ENCODE measurements at places on chromosomes 12 and 14.
A peak's percentile ranks its signal among the peaks of the same experiment; 100 is the strongest.

DNA sequence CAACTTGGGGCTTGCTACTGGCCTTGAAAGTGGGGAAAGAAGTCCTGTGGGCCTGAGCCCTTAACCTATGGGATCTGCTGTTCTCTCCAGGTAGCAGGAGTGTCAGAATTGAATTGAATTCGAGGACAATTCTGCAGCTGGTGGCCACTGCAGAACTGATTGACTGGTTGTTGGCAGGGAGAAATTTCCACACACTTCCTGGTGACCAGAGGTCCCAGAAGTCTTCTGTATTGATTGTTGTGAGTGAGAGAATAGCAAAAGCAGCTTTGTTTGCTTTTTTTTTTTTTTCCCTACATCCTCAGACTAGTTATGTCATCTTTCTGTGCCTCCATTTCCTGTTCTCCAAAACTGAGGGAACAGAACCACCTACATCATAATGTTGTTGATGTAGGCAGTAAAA, 64.1 kb downstream of the PRICKLE1 start:
- no peak for DNase-seq

- no peak for DNase-seq
These were observed 438.1 kb downstream of the FUT8 start for GRCh38 chr14:65850429-65851135.

GRCh38 chr14:100467939-100468338, 119.3 kb downstream of the BEGAIN start:
- DNase-seq, result no peak

- no peak for DNase-seq
These were observed 87.0 kb downstream of the BTG1 start for GRCh38 chr12:92058664-92059063.

DNA sequence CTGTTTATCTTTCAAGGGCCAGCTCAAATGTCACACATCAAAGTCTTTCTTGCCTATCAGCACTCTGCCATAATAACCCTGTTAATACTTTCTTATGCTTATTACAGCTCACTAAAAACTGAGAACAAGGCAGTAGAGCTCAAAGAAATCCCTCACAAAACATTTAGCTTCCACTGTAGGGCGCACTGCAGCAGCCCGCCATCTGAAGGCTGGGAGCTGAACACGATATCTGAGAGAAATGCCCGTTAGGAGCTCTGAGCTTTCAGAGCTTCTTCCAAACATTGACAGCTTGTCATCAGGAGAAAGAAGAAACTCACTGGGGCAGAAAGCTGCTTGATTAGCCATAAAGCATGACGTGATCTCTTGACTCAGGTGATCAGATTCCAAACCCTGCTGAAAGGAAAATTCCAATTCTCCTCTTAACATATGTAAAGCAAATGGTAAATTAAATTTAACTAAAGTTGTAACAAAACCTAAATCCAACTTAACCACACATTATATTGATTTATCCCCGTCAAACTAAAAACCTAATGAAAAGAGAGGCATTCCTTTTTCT, 175.7 kb downstream of the C12orf50 start:
- no peak for DNase-seq

DNA sequence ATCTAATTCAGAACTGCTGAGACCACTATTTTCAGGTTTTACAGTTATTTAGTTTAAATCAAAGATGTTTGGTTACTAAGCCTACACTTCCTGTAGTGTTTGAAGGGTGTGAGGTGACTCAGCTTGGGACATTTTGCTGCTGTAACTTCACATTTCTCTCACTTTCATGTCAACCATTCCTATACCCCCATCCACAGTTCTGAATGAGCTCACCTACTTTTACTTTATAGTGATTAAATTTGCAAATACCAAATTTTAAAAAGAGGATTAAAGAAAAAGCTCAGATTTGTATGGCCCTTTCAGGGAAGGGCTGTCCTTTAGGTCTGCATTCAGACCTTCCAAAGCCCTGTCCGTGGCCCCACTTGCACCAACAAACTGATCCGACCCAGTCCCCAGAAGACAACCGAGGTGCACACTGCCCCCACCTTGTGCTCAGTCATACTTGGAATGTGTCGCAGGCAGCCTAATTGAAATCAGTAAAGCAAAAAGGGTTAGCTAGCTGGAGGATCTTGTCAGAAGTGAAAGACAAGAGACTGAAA, 174.4 kb downstream of the MON2 start:
- DNase-seq, result peak; percentile 7

DNA sequence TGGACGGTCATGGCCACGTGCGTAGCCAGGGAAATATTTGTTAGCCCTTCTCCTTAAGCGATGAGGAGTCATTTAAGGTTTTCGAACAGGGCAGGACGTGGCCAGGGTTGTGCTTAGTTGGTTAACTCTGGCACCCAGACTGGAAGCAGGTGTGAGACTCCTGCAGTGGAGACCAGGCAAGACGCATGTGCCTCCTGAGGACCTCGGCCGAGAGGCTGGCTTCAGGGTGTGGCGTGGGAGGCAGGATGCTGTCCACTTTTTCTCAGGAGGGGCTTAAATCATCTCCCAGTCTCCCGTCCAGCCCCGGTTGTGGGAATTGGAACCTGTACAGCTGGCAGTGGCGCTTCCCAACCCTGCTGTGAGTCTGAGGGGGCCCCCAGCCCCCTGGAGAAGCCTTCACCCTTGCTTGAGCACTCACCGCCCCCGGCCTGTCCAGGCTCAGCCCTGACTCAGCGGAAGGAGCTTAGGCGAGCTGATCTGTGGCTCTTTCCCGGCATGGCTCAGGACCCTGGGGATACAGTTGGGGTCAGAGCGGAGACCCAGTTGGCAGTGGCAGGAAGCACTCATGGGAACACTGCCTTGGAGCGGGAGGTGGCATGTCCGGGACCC, 46.3 kb upstream of the TSPAN9 start:
- DNase-seq, result no peak

DNA sequence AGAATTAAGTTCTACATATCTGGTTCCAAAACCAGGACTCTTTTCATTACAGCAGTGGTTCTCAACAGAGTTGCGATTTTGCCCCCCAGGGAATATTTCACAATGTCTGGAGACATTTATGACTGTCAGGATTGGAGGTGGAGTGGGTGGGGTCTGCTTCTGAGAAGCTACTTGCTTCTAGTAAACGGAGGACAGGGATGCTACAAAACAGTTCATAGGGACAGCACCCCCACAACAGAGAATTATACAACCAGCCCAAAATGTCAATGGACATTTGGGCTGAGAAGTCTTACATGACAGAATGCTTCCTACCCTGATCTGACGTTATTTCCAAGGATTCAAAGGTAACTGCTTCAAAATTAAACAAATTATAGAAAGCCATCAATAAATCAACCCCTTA, 739 bp upstream of the SPATA7 start:
- DNase-seq, result peak; percentile 9

DNA sequence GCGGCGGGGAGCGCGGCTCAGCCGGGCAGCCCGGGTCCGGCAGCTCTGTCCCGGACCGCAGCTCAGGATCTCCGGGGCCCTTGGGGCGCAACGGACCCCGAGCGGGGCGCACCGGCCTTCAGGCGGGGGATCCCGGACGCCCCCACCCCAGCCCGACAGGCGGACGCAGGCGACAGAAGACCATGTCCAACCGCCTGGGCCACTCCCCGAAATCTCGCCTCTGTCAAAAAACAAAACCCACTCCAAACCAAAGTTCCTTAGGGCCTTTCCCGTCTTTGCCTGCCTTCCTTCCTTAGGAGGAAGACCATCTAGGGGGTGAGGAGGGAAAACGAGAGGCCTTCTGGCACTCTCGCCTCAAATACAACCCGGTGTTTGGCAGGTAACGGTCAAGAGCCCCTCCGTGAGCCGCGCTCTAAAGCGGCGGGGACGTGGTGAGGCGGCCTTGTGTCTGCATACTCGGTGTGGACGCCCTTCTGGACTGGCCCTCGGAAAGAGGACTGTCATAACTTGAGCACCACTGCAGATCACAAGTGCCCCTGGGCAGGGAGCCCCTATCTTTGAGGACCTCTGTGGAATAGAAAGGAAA, 604 bp downstream of the HCFC2 start:
- DNase-seq, result no peak

GRCh38 chr12:31853520-31853919, 105.7 kb upstream of the RESF1 start:
- peak; percentile 91 for DNase-seq

GRCh38 chr14:81571437-81571836, 37.8 kb upstream of the SEL1L start:
- DNase-seq, result no peak

DNA sequence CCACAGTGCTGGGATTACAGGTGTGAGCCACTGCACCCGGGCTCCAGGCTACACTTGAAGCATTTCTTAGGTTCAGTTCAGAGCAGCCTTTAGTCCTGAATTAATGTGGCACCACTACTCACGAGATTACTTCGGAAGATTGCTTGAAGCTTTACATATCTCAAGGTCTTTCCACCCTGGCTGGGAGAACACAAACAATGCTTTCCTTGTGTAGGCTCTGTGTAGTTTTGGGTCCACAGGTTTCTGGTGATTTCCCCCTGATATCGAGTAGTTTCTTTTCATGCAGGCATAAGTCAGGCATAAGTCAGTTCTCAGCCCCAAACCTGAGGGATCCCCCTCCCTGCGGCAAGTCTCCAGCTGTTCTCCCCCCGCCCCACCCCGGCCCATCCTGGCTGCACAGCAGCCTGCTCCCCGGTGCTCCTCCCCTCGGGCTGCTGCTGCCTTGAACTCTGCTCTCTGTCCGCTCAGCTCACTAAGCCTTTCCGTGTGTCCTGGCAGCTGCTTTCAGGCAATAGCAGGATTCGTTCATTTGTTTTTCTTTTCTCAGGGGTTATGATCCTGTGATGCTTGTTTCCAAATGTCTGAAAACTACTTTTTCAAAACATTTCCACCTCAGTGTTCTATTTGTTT, 417.7 kb downstream of the TMEM121 start:
- no peak for DNase-seq

GRCh38 chr14:102525219-102525928, 15.8 kb upstream of the ANKRD9 start:
- DNase-seq, result peak; percentile 44

DNA sequence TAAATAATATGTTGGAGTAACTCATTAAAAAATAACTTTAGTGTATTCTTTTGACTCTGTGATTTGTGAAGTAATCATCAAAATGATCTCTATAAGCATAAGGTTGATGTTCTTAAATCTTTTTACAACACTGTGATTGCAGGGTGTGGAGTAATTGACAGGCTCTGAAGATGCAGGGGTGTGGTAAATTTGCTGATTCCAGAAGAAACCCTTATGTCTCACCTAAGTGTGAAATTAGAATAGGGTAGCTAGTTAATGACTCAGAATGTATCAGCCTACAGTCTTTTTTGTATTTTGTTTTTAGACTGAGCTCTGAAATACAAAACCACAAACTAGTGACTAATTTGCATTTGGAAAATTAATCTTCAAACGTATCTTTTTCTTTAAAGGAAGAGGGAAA, 5.9 kb downstream of the PRPF39 start:
- no peak for DNase-seq

- no peak for DNase-seq
These were observed 164.6 kb downstream of the PPM1H start for GRCh38 chr12:62770381-62770780.

DNA sequence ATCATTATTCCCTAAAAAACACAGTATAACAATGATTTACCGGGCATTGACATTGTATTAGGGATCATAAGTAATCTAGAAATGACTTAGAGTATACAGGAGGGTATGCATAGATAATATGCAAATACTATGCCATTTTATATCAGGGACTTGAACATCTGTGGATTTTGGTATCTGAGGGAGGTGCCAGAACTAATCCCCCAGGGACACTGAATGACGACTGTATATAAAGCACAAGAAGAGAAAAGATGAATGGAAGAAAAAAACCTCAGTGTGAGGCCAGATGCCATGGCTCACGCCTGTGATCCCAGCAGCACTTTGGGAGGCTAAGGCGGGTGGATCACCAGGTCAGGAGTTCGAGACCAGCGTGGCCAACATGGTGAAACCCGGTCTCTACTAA, 25.5 kb upstream of the COX6A1 start:
- no peak for DNase-seq

- DNase-seq, result no peak
These were observed 5.3 kb downstream of the ALDH1L2 start for GRCh38 chr12:105078712-105079570.

DNA sequence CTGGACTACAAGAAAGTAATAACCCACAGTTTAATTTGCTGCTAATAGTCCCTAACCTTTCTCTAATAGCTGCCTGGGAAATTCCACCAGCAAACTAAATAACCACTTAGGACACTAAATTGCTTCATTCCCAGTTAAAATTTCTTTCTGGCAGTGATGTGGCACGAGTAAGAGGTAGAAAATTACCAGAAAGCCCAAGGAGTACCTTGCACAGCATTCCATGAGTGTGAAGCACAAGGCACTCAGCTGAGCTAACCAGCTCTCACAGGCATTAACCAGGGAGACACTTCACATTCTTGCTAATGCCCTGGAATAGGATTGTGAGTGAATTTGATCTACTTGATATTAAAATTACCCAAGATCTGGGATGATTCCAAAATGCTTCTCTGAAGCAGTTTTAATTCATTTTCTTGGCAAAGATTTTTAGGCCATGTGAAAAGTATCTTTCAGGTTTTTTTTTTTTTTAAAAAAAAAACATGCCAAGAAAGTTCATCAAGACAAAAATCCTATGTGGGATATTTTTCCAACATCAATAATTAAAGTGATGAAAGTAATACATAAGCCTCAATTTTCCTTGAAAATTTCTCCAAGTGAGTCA, 29.5 kb downstream of the TSPAN8 start:
- no peak for DNase-seq

GRCh38 chr12:85130646-85131045, 94.5 kb downstream of the LRRIQ1 start:
- DNase-seq, result no peak

DNA sequence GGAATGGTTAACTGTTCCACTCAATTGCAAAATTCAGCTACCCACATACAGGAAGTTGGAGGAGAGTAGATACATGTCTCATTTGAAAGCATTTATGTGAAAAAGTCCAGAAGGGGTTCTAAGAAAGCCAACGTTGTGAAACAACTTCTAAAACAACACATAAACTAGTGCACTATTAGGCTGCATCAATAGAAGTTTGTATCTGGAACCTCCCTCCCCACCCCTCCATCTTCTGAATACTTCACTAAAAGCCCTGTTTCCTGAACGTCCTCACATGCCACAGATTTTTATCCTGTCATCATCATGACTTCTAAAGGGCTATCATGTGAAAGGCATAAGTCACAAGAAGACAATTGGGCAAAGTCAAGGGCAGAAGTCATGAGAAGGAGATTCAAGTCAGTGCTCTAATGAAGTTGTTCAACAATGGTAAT, 5.5 kb downstream of the KRT79 start:
- DNase-seq, result no peak

- peak; percentile 36 for DNase-seq
These were observed 16.4 kb downstream of the LRCOL1 start for GRCh38 chr12:132593938-132594358.

GRCh38 chr14:72889366-72889765, 4.5 kb downstream of the DPF3 start:
- no peak for DNase-seq
